ENCODE measurements at places on chromosomes 1 and 21.

GRCh38 chr1:71044833-71045232, 2.8 kb downstream of the PTGER3 start:
- no peak for DNase-seq

DNA sequence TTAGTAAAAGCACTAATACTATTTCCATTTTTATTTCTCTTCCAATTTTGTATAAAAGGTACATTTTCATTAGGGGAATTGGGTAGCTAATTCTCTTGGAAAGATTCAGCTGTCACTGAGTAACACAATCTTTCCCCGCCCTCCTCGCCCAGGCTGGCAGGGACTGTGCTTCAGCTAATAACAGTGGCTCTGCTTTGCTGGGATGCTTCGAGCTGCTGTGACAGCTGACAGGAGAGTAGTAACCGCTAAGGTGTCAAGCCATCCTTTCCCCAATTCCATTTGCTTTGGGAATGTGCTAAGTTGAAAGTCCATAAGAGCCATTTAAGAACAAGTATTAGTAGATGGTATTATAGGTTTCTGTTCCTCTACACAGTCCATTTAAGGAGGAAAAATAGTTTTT, 106.7 kb upstream of the NRIP1 start:
- DNase-seq: no peak

GRCh38 chr1:180841415-180841814, 71.3 kb upstream of the KIAA1614 start:
- DNase-seq: no peak

- DNase-seq: no peak
Observed at GRCh38 chr1:221227872-221228337, 348.7 kb downstream of the HLX start.

DNA sequence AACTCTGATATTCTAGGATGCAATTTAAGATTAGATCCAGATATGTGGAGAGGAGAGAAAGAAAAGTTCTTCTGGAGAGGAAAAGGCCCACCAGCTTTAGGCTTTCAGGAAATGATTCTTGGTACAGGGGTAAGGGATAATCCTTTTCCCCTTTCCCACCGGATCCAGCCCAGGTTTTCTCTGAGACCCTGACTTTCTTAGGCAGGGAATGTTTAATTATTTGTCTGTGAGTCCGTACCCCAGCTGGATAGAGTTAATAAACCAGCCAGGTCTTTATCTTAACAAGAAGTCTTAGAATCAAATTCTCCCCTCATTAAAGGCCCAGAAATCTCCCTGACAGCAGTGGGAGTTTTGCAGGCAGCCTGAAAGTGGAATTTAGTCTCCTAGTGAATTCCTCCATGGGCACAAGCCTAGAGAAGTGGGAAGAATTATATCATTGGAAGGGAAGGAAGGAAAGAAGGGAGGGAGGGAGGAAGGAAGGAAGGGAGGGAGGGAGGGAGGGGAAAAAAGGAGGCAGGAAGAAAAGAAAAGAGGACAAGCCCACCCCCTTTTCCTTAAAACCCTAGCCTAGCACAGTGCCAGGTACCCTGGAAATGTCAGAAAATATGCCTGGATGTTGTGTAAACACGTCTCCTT, 189.0 kb downstream of the PLPP3 start:
- no peak for DNase-seq

GRCh38 chr1:26283871-26284596, 4.1 kb downstream of the SH3BGRL3 start:
- DNase-seq: no peak

DNA sequence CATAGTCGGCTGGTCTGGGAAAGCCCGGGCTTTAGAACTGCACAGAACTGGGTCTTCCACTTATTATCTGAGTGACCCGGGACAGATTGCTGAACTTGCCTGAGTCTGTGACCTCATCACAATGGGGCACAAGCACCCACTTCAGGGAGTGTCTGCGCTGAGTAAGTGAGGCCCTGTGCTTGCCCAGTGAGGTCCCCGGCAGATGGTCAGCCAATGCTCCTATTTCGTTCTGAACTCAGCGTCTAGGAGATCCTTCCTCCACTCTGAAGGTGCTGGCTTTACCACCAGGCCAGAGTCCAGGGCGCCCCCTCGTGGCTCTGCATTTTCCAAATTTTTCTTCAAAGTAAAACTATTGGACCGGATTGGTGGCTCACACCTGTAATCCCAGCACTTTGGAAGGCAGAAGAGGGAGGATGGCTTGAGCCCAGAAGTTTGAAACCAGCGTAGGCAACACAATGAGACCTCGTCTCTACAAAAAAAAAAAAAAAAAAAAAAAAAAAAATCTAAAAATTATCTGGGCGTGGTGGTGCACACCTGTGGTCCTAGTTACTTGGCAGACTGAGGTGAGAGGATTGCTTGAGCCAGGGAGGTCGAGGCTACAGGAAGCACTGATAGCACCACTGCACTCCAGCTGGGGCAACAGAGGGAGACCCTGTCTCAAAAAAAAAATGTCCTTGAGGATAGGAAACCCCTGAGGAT, 61.7 kb downstream of the FCRL5 start:
- DNase-seq: peak; percentile 60

GRCh38 chr21:31875496-31876015, 2.7 kb downstream of the HUNK start:
- no peak for DNase-seq

- DNase-seq: no peak
Observed at GRCh38 chr1:52238474-52238873, 96.6 kb downstream of the ZFYVE9 start.

DNA sequence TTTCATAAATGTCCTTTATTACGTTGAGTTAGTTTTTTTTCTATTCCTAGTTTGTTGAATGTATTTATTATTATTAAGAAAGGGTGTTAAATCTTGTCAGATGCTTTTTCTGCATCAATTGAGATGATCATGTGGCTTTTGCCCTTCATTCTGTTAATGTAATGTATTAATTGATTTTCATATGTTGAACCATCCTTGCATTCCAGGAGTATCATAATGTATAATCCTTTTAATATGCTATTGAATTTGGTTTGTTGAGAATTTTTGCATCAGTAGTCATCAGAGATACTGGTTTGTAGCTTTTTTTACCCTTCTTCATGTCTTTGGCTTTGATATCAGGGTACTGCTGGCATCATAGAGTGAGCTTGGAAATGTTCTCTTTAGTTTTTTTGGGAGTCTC, 100.0 kb downstream of the POFUT2 start:
- DNase-seq: no peak

DNA sequence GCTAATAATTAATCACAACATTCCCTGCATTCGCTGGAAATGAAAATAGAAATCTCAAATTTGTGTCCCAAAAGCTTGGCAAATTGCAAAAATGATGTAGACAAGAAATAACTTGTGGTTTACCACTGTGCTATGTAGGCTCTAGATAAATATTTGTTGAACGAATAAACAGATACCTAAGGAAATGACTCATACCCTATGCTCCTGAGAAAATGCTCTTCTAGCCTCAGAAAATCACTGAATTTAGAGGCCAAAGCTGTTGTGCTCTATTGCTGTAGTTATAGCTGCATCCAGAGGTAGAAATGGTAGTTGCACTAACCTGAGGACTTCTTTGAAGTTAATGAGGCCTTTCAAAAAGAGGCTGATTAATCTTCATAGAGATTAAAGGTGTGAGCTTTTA, 142.0 kb upstream of the ZNHIT6 start:
- DNase-seq: no peak

DNA sequence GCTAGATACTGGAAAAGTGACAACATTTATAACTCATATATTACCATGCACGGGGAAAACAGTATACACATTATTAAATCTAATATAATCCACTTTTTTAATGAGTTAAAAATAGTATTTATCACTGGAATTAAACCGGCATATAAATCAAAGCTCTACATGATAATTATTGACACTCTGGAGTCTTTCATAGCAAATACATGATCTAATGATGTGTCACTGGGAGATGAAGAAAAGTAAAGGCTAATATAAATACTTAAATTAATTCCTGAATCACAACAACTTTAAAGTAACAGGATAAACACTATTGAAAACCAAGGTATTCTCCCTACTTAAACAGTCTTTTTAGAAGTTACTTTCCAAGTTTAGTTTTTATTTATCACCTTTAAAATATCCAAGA, 52.4 kb upstream of the ASPM start:
- DNase-seq: no peak

GRCh38 chr1:9689971-9690381, 38.4 kb downstream of the PIK3CD start:
- DNase-seq: no peak

DNA sequence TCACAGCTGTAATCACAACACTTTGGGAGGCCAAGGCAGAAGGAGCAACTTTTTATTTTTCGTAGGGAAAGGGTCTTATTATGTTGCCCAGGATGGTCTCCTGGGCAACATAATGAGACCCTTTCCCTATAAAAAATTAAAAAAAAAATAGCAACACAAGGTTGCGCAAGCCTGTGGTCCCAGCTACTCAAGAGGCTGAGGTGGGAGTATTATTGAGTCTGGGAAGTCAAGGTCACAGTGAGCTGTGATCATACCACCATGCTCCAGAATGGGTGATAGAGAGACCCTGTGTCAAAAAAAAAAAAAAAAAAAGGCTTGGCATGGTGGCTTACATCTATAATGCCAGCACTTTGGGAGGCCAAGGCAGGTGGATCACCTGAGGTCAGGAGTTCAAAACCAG, 131.6 kb downstream of the TRIM33 start:
- DNase-seq: no peak

DNA sequence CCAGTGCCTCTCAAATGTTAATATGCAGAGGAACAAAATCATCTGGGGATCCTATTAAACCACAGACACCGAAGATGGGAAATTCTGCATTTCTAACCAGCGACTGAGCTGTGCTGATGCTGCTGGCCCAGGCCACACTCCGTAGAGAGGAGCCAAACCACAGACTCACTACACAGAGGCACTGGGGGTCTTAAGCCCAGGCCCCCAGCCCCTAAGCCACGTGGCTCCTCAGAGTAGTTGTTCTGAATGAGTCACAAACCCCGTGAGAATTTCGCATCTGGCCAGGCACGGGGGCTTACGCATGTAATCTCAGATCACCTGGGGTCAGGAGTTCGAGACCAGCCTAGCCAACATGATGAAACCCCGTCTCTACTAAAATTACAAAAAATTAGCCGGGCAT, 2.8 kb upstream of the CELA2A start:
- DNase-seq: no peak

GRCh38 chr1:108963052-108963686, at the start of gene CLCC1:
Gene CLCC1, minus strand, starts transcription at chr1:108963484. Its CDS starts 13,047 bp downstream, at chr1:108950437.
- peak; percentile 85 for DNase-seq

GRCh38 chr1:25572708-25573590, 29.5 kb downstream of the LDLRAP1 start:
- peak; percentile 47 for DNase-seq

- DNase-seq: peak; percentile 81
Observed at GRCh38 chr1:159936273-159936904, 9.0 kb downstream of the IGSF9 start.

GRCh38 chr1:165052431-165052830, 304.1 kb downstream of the LMX1A start:
- DNase-seq: no peak

GRCh38 chr1:95023399-95024043, 49.2 kb downstream of the ALG14 start:
- DNase-seq: no peak

GRCh38 chr1:67676287-67676686, 8.7 kb upstream of the GADD45A start:
- no peak for DNase-seq

DNA sequence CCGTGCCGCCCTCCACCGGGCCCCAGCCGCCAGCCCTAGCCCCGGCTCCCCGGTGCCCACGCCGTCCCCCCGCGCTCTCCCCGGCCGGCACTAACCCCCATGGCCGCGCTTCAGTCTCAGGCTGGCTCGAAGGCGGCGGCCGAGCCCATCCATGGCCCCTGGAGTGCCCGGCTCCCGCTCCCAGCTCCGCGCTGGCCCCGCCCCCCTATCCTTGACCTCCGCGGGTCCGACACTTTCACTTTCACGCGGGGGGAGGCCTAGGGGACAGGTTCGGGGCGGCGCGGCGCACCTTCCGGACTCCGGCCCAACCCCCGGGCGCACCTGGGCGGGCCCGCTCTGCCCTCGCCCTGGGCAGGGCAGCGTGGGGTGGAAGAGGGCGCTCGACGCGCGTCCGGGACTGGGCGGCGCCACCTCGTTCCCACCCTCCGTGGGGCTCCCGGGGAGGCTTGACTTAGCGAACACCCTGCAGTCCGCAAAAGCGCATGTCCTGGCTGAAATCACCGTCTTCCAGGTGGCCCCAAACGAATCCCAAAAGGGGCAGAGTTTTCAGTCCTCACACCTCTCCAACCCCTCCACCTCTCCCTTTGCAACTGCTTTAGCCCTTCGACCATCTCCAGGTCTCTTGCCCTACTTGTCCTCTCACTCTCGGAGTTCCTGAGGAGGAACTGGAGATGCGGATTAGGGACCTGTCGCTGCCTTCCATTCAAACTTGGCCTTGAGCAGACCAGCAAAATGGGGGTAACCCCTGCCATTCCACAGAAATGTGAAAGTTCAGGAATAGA, 3.9 kb upstream of the DENND2D start:
- DNase-seq: no peak

DNA sequence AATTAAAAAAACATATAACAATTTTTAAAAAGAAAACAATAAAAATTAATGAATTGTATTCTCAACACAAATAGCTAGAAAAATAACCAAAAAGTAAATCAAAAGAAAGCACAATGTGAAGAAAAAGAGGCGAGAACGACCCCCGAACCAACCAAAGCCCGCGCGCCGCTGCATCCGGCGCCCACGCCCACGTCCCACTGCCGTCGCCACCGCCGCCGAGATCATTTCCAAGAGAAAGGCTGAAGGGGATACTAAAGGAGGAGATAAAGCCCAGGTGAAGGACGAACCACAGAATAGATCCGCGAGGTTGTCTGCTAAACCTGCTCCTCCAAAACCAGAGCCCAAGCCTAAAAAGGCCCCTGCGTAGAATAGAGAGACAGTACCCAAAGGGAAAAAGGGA, 11.8 kb upstream of the ABCB10 start:
- DNase-seq: no peak

DNA sequence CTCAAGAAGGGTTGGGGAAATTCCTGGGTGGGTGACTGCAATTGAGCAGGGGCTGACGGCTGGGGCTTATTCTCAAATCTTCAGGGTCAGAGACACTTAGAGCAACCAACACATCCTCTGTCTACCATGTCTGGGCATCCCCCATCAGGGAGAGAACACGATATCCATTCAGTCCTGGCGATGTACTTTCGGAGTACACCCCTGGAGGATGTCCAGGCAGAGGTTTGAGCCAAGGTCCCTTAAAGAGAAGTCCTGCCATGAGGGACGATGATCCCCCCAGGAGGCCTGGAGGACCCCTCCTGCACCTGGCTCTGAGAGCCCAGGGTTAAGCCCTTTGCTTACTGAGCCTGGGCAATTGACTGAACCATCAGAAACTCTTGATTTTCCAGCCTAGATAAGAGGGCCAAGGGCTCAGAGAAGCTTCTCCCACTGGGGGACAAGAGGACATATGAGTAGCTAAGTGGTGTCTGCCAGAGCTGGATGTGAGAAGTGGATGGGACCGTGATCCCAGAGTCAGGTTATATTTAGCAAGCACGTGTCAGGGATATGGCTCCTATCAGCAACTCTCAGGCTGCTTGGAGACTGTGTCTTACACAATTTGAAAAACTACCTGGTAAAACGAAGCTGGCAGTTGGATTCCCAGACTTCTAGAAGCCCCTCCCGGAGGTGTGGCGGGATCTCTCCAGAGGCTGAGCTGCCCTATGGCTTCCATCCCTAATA, 253.3 kb upstream of the VAMP3 start:
- DNase-seq: no peak
